ENCODE measurements at places on chromosomes 7 and 10. TPM values are rescaled to one million over a fixed set of nuclear protein-coding genes. Genes with fewer than 3 reads are reported as not detected.

The TDRD1 gene
- 0.59 TPM for total RNA-seq

The ATOH7 gene
- total RNA-seq: not detected

The ZEB1 gene
- total RNA-seq: 53.6 TPM

The MGAM2 gene
- not detected for total RNA-seq

The RGR gene
- not detected for total RNA-seq

The LIPM gene
- total RNA-seq: not detected

The ZC3HAV1L gene
- 17.1 TPM for total RNA-seq

The NKX1-2 gene
- total RNA-seq: not detected

The AKR1C4 gene
- not detected for total RNA-seq

The ACADSB gene
- total RNA-seq: 8.5 TPM

The CALML5 gene
- total RNA-seq: not detected

The IFIT1B gene
- not detected for total RNA-seq

The HUS1 gene
- total RNA-seq: 19.9 TPM

The NUTM2B gene
- total RNA-seq: 0.88 TPM

GRCh38 chr7:44175730-44176129, 13.5 kb downstream of the GCK start:
- no peak for DNase-seq
- H3K27me3 ChIP-seq: peaks cover 13% of the 10 kb centered on the region
- no peaks in the 10 kb centered on the region for H3K36me3 ChIP-seq
- no peak overlapping the region for H3K4me3 ChIP-seq

GRCh38 chr10:79140085-79140793, 71.5 kb downstream of the ZMIZ1 start:
- H3K4me1 ChIP-seq: peaks cover 74% of the 10 kb centered on the region
- no peak for DNase-seq
- H3K27me3 ChIP-seq: no peaks in the 10 kb centered on the region
- peak overlapping the region; percentile 96 for H3K27ac ChIP-seq
- H3K4me3 ChIP-seq: no peak overlapping the region

- H3K27ac ChIP-seq: no peak overlapping the region
- H3K4me1 ChIP-seq: peaks cover 5% of the 10 kb centered on the region
- no peaks in the 10 kb centered on the region for H3K36me3 ChIP-seq
- H3K4me3 ChIP-seq: no peak overlapping the region
- DNase-seq: no peak
- no peaks in the 10 kb centered on the region for H3K27me3 ChIP-seq
Observed at GRCh38 chr10:91316486-91316885, 93.7 kb upstream of the HECTD2 start.

DNA sequence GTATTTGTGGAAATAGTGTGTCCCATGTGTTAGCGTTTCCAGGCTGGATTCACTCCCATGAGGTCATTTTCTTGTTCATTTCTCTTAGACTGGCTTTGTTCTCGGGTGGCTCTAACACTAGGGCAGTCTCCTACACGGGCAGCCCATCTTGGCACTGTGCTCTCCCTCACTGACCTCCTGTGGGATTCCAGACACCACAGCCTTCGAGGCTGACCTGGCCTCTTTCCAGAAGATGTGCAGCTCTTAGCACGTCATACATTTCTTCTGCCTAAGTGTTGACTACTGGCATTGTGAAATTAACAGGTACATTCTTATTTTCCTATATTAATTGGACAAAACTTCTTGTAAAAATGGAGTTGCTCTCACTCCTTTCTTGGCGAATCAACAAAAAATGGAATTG, 72.8 kb downstream of the INSYN2A start:
- peaks cover 15% of the 10 kb centered on the region for H3K36me3 ChIP-seq
- H3K4me3 ChIP-seq: no peak overlapping the region
- no peak overlapping the region for H3K27ac ChIP-seq
- no peaks in the 10 kb centered on the region for H3K27me3 ChIP-seq

DNA sequence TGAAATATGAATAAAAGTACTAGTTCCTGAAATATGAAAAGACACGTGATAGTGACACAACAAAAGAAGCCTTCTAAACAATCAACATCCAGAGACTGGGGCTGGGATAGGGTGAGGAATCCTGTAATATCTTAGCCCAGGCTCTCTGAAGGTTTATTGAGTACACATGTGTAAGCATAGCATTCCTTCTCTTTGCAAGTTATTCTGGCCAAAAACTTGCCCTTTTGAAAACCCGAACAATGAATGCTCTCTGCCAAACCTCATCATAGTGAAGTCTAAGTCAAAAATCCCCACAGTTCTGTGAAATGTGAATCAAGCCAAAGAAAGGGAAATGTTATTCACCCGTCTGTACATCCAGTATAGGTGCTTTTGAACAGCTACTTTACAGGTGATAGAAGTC, 11.6 kb downstream of the SEMA3D start:
- no peaks in the 10 kb centered on the region for H3K27me3 ChIP-seq
- H3K36me3 ChIP-seq: no peaks in the 10 kb centered on the region
- no peak overlapping the region for H3K27ac ChIP-seq
- no peak overlapping the region for H3K4me3 ChIP-seq
- DNase-seq: no peak

- no peaks in the 10 kb centered on the region for H3K36me3 ChIP-seq
- H3K4me1 ChIP-seq: no peaks in the 10 kb centered on the region
- H3K27me3 ChIP-seq: no peaks in the 10 kb centered on the region
Observed at GRCh38 chr10:123755061-123755460, 88.9 kb downstream of the GPR26 start.

DNA sequence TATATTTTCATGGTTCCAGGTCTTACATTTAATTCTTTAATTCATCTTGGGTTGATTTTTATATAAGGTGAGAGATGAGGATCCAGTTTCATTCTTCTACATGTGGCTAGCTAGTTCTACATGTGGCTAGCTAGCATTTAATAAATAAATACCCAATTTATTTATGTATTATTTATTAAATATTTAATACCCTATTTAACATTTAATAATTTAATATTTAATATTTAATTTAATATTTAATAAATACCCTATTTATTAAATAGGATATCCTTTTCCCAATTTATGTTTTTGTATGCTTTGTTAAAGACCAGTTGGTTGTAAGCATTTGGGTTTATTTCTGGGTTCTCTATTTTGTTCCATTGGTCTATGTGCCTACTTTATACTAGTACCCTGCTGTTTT, 111.0 kb upstream of the PCLO start:
- H3K27ac ChIP-seq: no peak overlapping the region
- DNase-seq: no peak
- no peaks in the 10 kb centered on the region for H3K27me3 ChIP-seq
- no peak overlapping the region for H3K4me3 ChIP-seq

DNA sequence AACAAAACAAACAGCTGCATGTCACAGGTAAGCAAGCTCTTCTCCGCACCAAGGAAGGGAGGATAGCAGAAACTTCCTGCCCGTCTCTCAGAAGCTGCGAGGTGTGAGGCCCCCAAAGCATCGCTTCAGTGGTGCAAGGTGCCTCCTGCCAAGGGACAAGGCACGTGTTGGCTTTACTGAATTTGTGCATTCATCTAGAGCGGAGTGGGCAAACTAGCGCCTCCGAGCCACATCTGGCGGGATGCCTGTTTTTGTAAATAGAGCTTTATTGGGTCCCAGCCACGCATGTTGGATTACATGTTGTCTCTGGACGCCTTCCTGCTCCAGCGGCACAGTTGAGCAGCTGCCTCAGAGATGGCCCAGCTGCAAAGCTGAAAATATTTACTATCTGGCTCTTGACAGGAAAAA, 27.7 kb downstream of the PHYH start:
- DNase-seq: peak; percentile 79
- no peak overlapping the region for H3K27ac ChIP-seq
- H3K27me3 ChIP-seq: no peaks in the 10 kb centered on the region
- H3K36me3 ChIP-seq: no peaks in the 10 kb centered on the region
- H3K4me3 ChIP-seq: peak overlapping the region; percentile 54

DNA sequence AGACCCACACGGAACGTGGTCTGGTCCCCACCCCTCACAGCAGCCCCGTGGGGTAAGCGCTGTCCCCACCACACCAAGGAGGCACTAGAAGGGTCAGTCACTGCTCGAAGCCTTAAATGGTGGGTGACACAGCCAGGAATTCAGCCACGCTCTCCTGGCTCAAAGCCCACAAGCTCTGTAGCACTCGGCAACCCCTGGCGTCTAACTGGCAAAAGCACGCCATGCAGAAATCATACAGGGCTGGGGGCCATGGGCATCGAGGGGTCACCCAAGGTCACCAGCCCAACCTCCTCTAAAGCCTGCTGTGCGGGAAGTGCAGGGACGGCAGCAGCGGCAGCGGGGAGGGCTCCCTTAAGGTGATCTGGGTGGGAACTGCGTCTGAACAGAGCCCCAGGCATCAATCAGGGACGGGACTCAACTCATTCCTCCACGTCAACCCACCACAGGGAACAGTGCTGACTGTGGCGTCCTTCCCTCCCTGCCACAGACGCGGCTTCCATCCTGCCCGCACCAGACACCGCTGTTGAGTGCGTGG, 7.8 kb downstream of the GPER1 start:
- H3K27me3 ChIP-seq: no peaks in the 10 kb centered on the region
- peaks cover 3% of the 10 kb centered on the region for H3K36me3 ChIP-seq
- no peak overlapping the region for H3K27ac ChIP-seq

- peak overlapping the region; percentile 57 for H3K4me3 ChIP-seq
- no peaks in the 10 kb centered on the region for H3K27me3 ChIP-seq
- no peaks in the 10 kb centered on the region for H3K4me1 ChIP-seq
- peaks cover 7% of the 10 kb centered on the region for H3K36me3 ChIP-seq
- DNase-seq: peak; percentile 97
- H3K27ac ChIP-seq: no peak overlapping the region
Observed at GRCh38 chr7:127347567-127348246, 44.8 kb downstream of the ZNF800 start.

- H3K4me3 ChIP-seq: no peak overlapping the region
- peaks cover 4% of the 10 kb centered on the region for H3K4me1 ChIP-seq
- H3K36me3 ChIP-seq: no peaks in the 10 kb centered on the region
- H3K27me3 ChIP-seq: no peaks in the 10 kb centered on the region
- no peak for DNase-seq
Observed at GRCh38 chr10:77188000-77188395, 449.6 kb downstream of the KCNMA1 start.

GRCh38 chr10:101221549-101221948, 7.7 kb downstream of the LBX1 start:
- DNase-seq: peak; percentile 65
- H3K27ac ChIP-seq: no peak overlapping the region
- H3K36me3 ChIP-seq: no peaks in the 10 kb centered on the region

DNA sequence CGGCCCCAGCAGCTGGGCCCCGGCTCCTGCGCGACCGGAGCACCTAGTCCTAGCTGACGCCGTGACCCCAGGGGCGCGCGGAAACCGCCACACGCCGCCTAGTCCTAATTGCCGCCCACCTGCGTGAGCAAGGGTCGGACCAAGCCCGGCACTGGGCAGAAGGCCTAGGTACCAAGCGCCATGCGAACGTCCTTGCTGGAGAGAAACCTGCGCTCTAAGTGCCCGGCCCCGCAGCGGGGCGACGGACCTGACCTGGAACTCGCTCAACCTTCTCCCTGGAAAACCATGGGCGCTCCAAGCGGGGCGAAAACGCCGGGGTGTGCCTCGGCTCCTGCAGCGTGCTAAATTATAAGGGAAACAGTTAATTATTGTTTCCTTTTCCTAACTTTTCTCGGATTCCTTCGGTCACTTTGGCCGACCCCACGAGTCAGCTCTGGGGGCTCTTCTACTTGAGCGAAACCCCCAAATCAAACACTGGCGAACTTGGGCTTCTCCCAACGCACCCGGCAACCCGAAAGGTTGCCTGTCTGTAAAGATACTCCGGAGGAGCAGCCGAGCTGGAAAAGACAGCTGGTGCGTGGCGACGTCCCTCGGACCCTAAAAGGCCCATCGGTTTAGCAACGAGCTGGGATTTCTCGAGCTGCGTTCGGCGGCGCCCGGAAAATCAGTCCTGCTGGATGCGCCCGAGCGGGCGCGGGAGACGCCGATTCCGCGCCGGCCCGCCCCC, 5.3 kb upstream of the EBF3 start:
- H3K27ac ChIP-seq: no peak overlapping the region
- peaks cover 18% of the 10 kb centered on the region for H3K4me1 ChIP-seq
- peak; percentile 92 for DNase-seq
- H3K27me3 ChIP-seq: peaks cover 41% of the 10 kb centered on the region

- H3K27me3 ChIP-seq: no peaks in the 10 kb centered on the region
- no peak overlapping the region for H3K4me3 ChIP-seq
- no peak overlapping the region for H3K27ac ChIP-seq
Observed at GRCh38 chr10:4177791-4178190, 392.8 kb upstream of the KLF6 start.

DNA sequence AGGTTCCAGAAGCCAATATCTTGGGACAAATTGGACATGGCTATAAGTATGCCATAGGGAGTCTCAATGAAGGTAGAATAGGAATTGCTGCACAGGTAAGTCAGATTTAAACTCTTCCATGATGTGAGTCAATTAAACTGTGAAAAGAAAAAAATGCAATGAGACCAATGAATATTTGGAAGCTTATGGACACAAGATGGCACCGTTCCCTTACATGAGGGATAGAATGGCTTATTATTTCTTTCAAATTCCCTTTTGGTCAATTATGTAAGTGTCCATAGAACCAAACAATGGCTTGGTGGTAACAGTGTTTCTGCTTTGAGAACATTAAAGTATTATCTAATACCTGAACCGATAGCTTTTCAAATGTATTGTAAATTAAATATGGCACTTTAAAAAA, 35.6 kb downstream of the ACADSB start:
- no peaks in the 10 kb centered on the region for H3K27me3 ChIP-seq
- no peak overlapping the region for H3K27ac ChIP-seq
- no peaks in the 10 kb centered on the region for H3K4me1 ChIP-seq
- no peaks in the 10 kb centered on the region for H3K36me3 ChIP-seq
- H3K4me3 ChIP-seq: no peak overlapping the region
- DNase-seq: no peak

GRCh38 chr10:36302086-36302485, 660.0 kb upstream of the FZD8 start:
- no peak overlapping the region for H3K4me3 ChIP-seq
- no peaks in the 10 kb centered on the region for H3K27me3 ChIP-seq
- no peak overlapping the region for H3K27ac ChIP-seq
- H3K4me1 ChIP-seq: no peaks in the 10 kb centered on the region
- H3K36me3 ChIP-seq: no peaks in the 10 kb centered on the region

DNA sequence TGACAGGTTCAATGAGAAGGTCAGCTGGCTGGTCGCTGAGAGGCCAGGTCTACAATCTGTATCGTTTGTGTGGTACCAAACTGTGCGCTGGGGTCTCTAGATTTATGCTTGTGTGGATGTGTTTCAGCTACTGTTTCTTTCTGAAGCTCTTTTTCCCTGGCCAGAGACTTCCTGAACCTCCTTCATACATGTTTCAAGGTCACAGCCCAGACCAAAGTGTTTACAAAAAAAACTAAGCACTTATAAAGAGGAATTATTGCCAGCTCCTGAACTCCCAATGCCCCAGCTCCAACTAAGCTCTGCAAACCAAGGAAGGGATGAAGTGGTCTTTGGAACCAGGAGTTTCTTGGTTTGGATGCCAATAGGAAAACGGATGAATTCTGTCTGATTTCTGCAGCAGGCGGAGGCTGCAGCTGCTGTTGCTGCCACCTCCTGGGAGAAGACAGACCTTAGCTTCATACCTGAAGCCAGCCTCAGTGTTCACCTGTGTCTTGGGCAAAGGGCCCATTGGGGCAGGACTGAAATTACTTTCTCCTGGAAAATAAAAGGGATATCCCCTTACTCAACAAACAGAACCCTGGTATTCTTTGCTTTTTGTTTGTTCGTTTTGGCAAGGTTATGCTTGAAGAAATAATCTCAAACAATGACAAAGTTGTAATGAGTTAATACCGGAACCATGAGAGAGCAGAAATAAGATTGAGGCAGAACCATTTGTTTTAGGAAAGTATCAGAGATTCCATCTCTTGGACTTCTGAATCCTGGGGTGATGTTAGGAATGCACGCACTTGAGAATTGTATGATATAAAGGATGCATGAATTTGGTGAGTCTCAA, 24.6 kb upstream of the MKLN1 start:
- no peak for DNase-seq
- H3K4me1 ChIP-seq: no peaks in the 10 kb centered on the region
- H3K27ac ChIP-seq: no peak overlapping the region
- H3K4me3 ChIP-seq: no peak overlapping the region
- H3K36me3 ChIP-seq: no peaks in the 10 kb centered on the region
- H3K27me3 ChIP-seq: no peaks in the 10 kb centered on the region

Measured in osteoblast (primary cell).